ENCODE measurements at places on chromosomes 1 and 21.
A peak's percentile ranks its signal among the peaks of the same experiment; 100 is the strongest.

GRCh38 chr1:154454386-154455120, 47.5 kb upstream of the TDRD10 start:
- no peak for DNase-seq

DNA sequence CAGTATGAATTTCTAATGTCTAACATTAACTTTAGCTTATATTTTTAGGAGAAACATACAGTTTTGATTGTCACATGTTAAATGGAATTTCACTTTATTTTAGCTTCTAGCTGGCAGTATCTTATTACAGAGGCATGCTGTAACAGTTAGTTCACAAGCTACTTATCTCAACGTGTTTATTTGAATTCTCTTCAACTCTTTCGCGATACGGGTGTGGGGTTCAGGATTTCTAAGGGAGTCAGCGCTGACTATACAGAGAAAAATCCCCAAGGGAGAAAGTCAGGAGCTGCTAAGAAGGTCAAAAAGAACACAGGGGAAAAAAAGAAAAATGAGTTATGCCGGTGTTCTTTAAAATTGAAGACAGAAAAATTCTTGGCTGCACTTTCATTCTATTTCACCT, 296.2 kb downstream of the VAV3 start:
- DNase-seq: no peak

DNA sequence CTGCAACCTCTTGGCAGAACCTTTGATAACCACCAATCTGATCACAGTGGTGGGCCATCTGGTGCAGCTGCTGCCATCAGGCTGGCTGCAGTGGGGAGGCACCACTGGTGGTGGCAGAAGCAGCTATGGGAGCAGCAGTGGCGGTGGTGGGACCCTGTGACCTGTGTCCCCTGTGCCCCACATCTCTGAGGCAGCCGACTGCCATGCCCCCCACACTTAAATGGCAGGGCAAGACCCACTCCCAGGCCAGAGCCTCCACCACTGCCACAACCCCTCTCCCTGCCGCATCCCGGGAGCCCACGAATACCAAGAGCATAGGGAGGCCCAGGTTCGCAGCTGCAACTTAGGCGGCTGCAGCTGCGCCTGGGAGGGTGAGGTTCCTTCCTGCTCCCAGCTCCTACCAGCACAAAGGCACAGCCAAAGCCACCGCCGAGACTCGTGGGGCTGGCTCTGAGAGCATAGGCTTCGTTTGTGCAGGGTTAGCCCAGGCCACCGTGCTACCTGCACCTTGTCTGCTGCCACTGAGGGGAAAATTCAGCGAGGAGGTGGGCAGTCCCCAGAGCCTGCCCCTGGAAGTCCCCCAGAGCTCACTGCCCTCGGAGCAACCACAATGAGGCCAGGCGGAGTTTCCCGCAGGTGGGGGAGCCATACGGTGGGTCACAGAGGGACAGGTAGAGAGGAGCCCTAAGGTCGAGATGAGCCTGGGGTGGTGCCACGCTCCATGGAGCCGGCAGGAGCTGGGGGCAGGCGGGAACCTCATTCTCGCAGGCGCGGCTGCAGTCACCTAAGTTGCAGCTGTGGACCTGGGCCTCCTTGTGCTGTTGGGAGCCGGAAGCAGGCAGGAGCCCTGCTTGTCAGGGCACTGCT, 518.7 kb downstream of the RWDD3 start:
- DNase-seq: no peak

DNA sequence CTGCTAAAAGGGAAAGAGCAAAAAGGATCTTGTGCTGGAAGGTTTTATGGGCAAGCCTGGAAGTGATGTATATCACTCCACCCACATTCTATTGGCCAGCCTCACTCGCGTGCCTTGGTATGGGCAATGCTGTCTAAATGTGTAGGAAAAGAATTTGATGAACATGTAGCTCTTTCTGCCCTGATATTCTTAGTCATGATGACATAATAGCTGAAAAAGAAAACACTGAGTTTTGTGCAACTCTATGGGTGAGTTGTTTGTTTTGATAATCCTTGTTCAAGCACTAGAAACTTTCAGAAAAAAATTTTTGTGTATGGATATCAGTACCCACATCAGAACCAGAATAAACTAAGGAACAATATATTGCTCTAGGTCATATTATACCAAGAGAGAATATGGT, 231.5 kb upstream of the ST6GALNAC5 start:
- no peak for DNase-seq

DNA sequence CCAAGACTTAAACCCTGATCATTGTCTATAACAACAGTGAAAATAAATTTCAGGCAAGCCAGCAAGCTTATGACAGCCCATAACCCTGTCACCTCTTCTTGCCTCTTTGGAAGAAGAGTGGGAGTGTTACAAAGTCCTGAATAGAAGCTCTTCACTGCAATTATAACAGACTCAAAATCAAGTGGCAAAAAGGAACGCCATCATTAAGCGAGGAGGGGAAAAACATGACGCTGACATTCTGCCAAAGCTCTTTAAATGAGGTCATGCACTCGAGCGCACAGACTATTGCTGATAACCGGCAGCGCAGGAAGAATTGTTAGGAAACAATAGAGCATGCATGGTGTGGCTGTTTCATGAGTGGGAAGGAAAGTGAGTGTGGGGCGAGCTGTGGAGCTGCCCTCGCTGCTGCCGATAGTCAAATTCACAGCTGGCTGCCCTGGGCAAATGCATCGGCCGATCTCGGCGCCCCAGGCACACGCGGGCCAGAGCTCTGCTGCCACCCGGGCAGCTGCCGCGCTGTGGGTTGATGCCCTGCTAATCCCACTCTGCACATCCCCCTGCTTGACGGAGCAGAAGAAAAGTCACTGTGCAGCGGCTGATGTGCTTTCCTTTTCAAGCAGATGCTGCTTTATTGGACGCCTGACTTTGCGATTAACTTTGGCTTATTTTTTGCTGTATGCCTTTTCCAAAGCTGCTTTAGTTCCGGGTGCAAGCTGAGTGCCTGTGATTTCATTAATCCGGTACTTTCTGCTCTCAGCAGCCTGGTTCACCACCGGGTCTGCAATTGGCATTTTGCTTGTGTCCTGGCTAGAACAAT, 102.4 kb upstream of the ST6GALNAC5 start:
- no peak for DNase-seq

- DNase-seq: no peak
Measured at GRCh38 chr1:162145966-162146696, 76.6 kb downstream of the NOS1AP start.

DNA sequence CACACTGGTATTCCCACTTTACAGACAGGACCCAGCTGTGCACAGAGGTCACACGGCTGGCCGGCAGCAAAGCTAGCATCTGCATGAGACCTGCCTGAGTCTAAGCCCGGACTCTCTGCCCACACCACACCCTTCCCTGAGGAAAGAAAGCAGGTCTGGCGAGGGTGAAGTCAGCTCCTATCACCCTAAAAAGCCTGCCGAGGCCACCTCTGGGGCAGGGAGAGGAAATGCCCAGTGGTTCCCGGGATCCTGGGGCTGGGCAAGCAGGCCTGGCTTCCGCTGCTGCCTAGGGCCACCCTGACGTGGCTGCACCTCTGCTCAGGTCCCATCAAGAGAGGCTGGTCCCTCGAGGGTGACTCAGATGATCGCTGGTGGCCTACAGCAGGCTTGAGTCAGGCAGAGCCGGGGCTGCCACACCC, 42.2 kb downstream of the RAP1GAP start:
- no peak for DNase-seq

DNA sequence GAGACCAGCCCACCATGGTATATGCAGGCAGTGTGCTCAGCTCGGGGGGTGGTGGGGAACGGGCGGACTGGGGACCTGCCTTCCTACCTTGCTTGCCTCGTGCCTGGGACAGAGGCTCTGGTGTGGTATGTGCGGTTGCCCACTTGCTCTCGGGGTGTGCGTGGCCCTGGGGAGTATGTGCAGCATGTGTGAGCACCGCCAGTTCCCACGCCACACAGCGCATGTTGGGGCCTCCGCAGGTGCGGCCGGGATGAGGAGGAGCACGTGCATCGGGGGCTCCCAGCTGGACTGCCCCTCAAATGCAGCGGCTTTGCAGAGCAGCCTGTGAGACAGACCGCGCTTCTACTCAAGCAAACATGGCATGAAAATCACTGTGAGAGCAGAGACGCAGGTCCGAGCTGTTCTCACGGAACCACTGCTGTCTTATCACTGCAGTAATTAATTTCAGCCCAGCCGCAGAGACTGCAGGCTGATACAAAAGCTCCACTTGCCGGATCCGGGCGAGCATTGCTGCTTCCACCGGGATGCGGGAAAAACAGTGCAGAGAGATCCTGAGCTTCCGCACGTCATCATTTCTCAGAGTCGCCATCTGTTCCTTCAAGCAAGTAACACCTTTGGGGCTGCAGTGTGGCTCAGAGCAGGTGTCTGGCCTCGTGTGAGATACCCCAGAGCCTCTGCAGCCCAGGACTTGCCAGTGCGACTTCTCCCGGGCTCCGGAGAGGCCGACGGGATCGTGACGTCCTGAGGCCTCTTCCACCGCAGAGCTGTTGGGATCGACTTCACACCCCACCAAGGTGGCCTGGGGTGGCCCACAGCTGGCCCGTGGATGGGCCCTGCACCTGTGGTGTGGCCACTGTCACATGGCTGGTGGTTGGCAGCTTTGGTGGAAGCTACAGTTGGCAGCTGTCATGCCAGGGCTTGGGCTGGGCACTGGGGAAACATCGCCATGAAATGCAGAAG, 92.6 kb upstream of the ACTRT2 start:
- DNase-seq: no peak

- DNase-seq: no peak
Measured at GRCh38 chr1:170558731-170559130, 26.8 kb downstream of the GORAB start.

- DNase-seq: no peak
Measured at GRCh38 chr21:15650735-15651134, 79.0 kb upstream of the USP25 start.

DNA sequence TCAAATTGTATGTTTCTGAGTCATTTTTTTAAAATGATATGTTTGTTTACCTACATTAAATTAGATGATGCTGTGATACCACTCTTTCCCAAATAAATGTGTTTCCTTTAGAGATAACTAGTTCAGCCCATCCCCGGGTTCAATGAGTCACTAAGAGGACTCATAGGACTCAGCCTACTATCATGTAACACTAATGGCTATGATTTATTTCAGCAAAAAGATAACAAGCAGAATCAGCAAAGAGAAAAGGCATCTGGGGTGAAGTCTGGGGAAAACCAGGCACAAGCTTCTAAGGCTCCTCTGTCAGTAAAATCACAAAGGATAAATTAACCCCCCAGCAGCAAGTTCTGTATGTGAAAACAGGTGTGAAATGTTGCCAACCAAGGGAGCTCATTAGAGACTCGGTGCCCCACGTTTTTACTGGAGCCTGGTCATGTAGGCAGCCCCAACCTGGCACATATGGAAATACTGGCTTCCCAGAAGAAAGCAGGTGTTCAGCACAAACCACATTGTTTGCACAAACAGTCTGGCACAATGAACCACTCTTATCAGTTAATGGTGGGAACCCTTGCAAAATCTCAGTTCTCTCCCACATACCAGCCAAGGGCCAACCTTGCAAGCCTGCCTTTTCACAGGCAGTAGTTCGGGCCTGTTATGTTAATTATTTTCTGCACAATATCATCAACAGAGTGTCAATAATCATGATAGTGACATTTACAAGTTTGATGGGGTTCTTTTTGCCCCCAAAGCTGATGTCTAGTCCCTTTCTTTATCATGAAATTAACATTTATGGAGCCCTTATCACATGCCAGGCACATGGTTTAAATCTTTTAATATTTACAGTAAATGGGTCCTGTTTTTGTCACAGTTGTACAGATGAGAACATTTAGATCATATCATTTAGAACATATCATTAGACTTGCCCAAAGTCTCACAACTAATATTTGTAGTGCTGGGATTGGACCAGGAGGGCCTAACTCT, 23.1 kb upstream of the CNN3 start:
- peak; percentile 27 for DNase-seq

DNA sequence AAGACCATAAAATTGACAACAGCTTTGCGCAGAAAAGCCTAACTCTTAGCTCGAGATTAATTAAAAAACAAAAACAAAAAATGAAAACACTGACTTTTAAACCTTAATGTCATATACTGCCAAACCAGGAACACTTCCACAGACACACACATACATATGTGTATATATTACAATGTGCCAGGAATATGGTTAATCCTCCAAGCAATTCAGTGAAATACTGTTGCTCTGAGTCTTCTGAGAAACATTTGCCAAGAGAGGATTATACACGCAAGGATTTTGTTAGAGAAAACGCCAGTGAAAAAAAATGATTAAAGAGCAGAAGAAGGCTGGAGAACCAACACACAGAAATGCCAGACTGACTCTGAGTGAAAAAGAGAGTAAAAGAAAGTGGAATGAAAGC, 116.7 kb upstream of the CHRM3 start:
- no peak for DNase-seq

DNA sequence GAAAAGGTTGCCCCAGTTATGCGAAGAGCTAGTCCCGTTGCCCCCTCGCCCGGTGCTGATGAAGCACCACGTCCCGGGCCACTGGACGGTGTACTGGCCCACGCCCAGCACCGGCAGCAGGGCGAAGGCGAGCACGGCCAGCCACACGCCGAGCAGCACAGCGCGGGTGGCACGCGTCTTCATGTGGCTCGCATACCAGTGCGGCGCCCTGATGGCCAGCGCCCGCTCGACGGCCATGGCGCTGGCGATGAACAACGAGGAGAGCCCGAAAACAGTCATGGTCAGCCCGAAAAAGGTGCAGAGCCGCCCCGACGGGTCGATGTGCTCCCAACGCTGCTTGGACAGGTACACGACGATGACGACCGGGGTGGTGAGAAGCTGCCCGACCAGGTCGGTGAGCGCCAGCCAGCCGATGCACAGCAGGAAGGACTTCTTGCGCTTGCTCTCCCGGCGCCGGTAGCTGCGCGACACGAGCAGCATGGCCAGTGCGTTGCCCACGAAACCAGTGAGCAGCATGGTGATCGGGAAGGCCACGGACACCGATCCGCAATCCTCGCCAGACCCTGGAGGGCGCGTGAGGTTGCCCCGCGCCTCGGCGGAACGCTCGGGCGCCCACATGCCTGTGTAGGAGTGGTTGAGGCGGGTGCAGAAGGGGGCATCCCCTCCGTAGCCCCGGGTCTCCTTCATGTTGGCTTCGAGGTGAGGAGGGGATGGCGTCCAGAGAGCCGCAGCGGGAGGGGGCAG, 553 bp downstream of the PTGER3 start:
- DNase-seq: no peak
